Activated T-cell treated with anti-CD3 and anti-CD28 coated beads for 48 hours (primary cell): ENCODE measurements at places on chromosomes 4 and X.

DNA sequence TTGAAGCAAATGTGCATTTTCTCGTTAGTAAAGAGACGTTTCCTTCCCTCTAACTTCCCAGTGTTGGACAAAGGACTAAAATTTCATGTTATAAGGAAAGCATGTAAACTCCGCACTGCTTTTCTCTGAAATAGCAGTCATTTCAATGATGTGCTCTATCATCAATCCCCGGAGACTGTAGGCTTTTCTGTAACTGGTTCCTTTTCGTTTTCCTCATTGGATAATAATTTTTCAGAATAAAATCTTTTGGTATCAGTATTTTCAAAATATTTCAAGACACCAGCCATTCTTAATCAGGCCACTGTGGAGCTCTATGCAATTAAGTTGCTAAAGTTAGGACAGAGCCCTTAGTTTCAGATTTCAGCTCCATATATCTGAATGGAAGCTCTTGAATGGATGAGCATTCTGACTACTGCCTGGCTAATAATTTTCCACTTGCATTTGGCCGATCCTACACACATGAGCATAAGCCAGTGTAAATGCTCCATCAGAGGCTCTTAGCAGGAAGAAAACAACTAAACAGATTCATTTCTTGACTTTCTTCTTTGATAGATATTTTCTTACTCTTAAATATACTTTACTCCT, 157.7 kb downstream of the CHIC2 start:
- DNase-seq = no peak

GRCh38 chr4:46387956-46388355, 2.0 kb downstream of the GABRA2 start:
- DNase-seq = no peak

- DNase-seq = no peak
Measured at GRCh38 chrX:115177932-115178331, 11.3 kb upstream of the RBMXL3 start.

DNA sequence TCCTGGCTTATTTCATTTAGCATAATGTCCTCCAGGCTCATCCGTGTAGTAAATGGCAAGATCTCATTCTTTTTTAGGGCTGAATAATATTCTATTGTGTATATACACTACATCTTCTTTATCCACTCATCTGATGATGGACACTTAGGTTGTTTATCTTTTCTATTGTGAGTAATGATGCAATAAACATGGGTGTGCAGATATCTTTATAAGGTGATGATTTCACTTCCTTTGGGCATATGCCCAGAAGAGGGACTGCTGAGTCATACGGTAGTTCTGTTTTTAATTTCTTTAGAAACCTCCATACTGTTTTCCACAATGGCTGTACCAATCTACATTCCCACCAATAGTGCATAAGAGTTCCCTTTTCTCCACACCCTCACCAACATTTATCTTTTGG, 317.6 kb upstream of the CNKSR2 start:
- no peak for DNase-seq

DNA sequence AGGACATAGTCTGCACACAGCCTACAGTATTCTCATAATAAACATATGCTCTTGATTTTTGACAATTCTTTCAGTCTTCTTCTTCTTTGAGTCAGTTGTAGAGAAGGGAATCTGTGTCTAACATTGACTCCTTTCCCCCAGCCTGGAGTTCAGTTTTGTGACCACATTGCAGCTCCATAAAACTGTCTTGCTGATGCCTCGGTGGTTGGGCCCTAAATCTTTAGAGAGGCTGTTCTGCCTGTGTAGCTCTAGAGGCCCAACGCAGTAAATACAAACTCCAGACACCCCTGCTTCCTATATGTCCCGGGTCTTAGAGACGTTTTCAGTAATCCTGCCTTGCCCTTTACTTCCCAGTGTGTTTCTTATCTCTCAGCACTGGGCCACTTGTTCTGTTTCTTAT, 639.5 kb upstream of the AADAT start:
- no peak for DNase-seq

- no peak for DNase-seq
Measured at GRCh38 chr4:8922481-8922880, 50.8 kb upstream of the HMX1 start.

GRCh38 chr4:151165205-151166000, 66.0 kb downstream of the RPS3A start:
- no peak for DNase-seq

- no peak for DNase-seq
Measured at GRCh38 chr4:8821151-8821950, 50.3 kb downstream of the HMX1 start.

GRCh38 chr4:76292730-76293129, 13.8 kb upstream of the STBD1 start:
- DNase-seq = no peak

DNA sequence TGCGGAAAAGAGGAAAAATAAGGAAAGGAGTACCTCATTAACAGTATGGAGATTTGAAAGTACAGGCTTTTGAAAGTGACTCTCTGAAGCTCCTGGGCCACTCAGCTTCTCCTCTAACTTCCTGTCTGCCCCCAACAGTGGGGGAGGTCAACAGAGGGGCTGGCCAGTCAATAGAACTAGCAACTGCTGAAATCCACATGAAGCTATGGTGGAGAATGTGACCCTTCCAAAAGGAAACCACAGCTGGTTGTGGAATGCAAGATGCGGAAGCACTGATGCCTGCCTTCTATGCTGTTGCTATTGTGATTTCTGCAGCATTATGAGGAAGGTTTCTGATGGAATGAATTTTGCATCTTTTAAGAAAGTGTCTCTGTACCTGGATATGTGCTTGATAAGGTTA, 2.4 kb downstream of the CORIN start:
- no peak for DNase-seq

DNA sequence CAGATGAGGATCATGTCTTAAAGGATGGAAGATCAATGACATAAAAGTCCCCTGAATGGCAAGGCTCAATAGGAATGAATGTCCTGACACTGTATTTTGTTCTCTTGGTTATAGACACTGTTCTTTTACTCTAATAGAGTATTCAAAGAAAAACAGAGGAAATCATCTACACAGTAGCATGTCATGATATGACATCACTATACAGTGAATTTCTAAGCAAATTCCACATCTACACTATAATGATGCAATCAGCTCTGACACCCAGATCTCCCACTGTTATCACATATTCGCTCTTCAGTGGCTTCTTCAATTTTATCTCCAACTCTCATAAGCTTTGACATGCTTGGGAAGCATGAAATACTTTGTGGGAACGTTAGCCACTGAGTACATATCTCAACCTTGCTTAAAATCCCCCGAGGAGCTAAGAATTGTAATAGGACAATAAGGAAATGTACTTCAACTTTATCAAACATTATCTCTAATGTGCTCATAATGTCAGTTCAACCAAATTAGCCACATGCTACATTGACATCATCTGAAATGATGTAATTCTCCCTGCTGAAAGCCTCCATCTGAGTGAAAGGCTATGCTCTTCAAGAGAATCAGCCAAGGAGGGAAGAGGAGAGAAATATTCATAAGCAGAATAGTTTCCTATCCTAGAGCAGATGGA, 139.6 kb upstream of the PTCHD1 start:
- no peak for DNase-seq

GRCh38 chr4:137468836-137469235, 63.5 kb downstream of the PCDH18 start:
- DNase-seq = no peak

GRCh38 chrX:139967300-139967699, 2.0 kb upstream of the CXorf66 start:
- no peak for DNase-seq

GRCh38 chr4:24922416-24922815, 9.6 kb upstream of the CCDC149 start:
- DNase-seq = no peak

DNA sequence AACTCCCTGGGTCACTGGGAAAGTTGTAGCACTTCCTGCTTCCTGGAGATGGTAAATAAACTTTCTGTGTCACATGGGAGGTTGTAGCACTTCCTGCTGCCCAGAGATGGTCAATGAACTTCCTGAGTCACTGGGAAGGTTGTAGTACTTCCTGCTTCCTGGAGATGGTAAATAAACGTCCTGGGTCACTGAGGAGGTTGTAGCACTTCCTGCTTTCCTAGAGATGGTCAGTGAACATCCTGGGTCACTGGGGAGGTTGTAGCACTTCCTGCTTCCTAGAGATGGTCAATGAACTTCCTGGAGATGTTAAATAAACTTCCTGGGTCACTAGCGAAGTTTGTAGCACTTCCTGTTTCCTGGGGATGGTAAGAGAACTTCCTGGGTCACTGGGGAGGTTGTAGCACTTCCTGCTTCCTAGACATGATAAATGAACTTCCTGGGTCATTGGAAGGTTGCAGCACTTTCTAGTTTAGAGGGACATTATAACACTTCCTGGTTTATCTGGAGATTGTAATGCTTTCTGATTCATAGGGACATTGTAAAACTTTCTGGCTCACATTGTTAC, 62.3 kb upstream of the CD99 start:
- no peak for DNase-seq

DNA sequence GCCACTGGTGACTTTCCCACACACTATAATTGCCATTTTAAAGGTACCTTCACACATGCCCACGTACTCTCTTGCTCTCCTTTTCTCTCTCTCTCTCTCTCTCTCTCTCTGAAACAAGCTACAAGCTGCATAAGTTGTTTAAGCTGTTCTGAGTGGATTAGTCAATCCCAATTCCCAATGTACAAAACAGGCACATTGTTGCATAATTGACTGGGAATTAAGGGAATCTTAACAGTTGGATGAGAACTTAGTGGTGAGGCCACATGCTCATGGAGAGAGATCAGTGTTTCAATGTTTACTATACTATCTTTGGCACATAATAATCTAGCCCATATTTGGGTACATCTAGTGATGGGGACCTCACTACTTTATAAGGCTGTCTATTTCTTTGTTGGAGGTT, 123.3 kb downstream of the ARHGEF9 start:
- DNase-seq = no peak

- no peak for DNase-seq
Measured at GRCh38 chrX:49272421-49272820, 2.8 kb downstream of the PPP1R3F start.

GRCh38 chr4:2186133-2186864, 55.6 kb downstream of the HAUS3 start:
- no peak for DNase-seq

DNA sequence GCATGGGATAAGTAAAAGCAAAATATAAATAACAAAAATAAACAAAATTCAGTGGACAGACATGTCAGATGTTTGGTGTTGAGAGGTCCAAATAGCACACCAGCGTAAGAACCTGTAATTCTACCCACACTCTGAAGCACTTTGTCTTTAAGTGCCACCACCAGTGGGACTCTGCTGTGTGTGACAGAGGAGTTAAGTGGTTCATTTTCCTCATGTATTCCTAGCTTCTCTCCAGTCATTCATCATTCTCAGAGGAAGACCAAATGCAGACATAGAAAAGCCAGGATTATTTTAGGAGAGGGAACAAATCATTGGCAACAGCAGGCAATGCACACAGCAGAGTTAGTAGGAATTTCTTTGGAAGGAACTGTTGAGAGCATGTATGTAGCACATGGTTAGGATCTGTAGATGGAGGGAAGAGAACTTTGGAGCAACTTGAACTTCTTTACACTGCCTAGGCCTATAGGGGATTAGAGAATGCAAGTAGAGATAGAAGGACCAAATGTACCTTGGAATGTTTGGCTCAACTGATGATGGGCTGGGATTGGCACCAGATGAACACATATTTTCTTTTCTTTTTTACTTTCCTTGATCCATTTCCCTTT, 43.0 kb upstream of the ARHGAP24 start:
- no peak for DNase-seq

- no peak for DNase-seq
Measured at GRCh38 chrX:21014326-21014725, 359.9 kb upstream of the CNKSR2 start.

GRCh38 chr4:48504026-48504330, 13.9 kb downstream of the ZAR1 start:
- no peak for DNase-seq

GRCh38 chrX:39174241-39174771, 373.0 kb downstream of the MID1IP1 start:
- DNase-seq = no peak

- no peak for DNase-seq
Measured at GRCh38 chrX:19879181-19879580, 8.2 kb downstream of the SH3KBP1 start.

- DNase-seq = no peak
Measured at GRCh38 chr4:15568821-15569220, 86.3 kb downstream of the FBXL5 start.

GRCh38 chr4:88955580-88956380, 101.2 kb downstream of the FAM13A start:
- DNase-seq = no peak

DNA sequence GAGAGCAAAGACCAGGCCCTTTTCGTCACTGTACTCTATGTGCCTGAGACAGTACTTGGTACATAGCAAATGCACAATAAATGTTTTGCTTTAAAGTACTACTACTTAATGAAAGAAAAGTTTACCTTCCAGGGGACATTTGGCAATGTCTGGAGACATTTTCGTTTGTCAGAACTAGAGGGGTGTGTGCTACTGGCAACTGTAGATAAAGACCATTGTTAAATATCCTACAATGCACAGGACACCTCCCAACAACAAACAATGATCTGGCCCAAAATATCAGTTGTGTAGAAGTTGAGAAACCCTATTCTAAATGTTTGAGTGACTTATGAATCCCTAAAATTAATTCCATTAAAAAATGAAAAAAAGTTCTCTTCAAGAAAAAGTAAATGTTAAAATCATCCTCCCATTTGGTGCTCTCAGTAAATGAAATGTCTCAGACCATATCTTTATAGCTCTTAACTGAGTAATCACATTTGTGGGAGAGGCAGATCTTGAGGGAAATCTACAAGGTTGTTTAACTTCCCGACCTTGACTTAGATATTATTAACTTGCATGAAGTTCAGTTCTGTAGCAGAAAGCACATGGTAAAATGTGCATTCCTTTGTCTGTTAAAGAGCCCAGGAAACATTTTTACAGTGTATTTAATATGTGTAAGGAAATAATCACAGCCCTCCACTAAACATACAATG, 18.5 kb downstream of the EGFL6 start:
- no peak for DNase-seq

- DNase-seq = no peak
Measured at GRCh38 chrX:85922821-85923220, 124.5 kb downstream of the CHM start.

- DNase-seq = no peak
Measured at GRCh38 chr4:159051245-159052071, 51.4 kb upstream of the RAPGEF2 start.

DNA sequence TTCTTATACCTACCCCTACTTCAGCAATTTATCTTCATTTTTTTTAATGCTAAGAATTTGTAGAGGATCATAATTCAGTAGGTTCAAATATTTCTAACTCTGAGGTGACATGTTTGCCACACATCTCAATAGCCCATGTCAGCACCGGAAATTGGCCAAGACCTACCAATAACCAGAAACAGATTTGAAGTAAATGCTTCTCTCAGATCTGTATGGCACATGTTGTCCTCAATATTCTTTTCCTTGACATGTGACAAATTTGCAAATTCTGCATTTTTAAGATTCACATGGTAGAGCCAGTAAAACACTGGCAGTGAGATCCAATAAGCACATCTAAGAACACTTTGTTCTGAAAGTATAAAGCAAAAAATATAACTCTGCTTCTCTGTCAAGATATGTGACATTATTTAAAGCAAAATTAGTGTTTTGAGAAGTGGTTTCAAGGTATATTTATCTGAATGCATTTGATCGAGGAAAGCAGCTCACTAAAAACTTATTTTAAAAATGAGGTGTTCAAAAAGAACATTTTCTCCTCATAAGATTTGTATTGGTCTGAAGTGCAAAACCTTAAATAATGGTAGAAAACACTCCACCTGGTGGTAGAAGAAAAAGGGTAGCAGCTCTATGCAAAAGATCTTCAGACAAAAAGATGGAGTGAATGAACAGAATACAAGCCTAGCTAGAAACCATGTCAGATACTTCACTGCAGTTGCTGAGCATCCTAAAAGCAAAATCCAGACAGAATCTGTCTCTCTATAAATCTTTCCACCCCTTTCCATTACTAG, 513.8 kb upstream of the FAM241A start:
- DNase-seq = no peak
